Fibroblast of skin of left quadriceps (primary cell): ENCODE measurements at places on chromosomes 2 and 18.

- no peak for DNase-seq
Measured at GRCh38 chr2:238906936-238907716, 59.2 kb downstream of the TWIST2 start.

- DNase-seq = no peak
Measured at GRCh38 chr2:199989822-199990221, 34.4 kb downstream of the MAIP1 start.

- no peak for DNase-seq
Measured at GRCh38 chr2:173734797-173735196, 230.4 kb downstream of the SP3 start.

- DNase-seq = no peak
Measured at GRCh38 chr2:197268786-197269584, 41.6 kb downstream of the ANKRD44 start.

DNA sequence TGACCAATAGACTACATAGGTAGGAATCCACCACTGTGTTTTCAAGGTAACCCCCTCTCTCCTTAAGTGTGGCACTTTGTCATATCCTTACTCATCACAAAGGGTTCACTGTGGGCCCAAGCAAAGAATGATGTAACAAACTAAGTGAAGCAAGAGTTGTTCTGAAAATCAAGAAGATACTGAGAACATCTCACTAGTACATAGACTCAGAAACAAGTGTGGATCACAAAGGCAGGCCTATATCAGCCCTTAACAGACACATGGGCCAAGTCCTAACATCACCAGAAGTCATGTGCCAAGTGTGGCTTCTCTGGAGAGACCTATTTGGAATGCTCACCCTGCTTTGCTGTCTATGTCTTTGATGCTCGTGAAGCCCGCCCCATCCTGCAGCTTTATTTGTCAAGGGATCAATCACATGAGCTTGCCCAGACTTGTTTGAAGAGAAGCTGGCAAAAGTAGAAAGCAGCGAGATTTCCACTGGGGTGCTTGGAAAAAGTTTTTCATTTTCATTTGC, 131.2 kb upstream of the TTC39C start:
- DNase-seq = no peak

- no peak for DNase-seq
Measured at GRCh38 chr2:99200076-99200800, 19.3 kb downstream of the MRPL30 start.

DNA sequence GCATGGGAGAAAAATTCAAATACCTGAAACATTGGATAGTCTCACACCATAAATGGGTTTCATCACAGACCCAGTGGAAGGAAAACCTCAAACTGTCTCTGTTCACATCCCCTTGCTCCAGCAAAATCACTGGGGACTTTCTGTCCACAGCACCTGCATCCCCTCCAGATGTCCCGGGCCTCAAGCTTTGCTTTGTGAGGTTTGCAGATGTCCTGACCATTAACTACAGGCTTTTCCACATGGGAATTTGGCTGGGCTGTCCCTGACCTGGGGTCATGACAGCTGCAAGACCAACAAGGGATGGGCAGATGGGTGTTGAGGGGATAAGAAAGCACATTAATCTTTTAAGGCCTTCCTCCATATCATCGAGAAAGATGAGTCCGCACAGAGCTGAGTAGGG, 427.9 kb downstream of the TXNL1 start:
- no peak for DNase-seq

DNA sequence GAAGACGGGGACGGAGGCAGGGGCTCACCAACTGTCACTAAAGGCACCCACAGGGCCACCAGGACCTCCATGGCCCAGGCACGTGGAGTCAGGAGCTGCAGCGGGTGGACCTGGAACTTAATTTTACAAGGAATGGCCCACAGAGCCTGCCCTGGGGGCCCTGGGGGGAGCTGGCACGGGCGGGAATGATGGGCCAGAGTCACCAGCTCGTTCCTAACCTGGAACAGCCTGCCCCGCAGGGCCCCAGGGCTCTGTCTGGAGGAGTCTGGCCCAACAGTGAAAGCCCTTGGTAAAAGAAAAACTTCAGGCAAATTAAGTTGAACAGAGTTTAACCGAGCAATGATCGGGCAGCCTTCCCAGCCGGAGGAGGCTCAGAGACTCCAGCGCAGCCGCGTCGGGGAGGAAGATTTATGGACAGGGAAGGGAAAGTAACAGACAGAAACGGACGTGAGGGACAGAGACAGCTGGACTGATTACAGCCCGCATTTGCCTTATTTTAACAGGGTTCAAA, 118.4 kb upstream of the TMEM18 start:
- DNase-seq = no peak

DNA sequence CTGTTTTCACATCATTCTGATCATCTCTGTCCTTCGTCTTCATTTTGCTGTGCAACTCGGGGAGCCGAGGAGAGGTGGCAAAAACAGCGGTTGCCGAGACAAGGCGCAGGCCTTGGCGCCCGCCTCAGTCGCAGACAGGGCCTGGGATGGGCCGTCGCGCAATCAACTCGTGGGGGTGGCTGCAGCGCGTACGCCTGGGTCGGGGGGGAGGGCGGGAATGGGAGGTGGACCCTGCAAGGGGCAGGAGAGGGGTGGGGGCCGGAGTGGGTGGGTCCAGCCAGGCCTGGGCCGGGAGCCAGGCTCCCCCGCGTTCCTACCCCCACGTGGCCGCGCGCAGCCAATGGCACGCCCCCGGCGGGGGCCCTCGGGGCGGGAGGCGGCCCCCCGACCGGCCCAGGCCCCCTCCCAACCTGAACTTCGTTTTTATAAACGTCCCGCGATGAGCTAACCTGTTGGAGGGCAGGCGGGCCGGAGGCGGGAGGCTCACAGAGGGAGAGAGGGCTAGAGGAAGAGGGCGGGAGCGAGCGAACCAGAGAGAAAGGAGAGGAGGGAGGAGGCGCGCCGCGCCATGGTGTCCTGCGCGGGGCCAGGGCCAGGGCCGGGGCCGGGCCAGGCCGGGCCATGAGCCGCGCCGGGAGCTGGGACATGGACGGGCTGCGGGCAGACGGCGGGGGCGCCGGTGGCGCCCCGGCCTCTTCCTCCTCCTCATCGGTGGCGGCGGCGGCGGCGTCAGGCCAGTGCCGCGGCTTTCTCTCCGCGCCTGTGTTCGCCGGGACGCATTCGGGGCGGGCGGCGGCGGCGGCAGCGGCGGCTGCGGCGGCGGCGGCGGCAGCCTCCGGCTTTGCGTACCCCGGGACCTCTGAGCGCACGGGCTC, at the start of gene HOXD13:
TSS of gene HOXD13 (plus strand) at position 452 of the 875 bp plus-strand sequence. CDS start at position 622, 170 bp downstream.
- DNase-seq = no peak

DNA sequence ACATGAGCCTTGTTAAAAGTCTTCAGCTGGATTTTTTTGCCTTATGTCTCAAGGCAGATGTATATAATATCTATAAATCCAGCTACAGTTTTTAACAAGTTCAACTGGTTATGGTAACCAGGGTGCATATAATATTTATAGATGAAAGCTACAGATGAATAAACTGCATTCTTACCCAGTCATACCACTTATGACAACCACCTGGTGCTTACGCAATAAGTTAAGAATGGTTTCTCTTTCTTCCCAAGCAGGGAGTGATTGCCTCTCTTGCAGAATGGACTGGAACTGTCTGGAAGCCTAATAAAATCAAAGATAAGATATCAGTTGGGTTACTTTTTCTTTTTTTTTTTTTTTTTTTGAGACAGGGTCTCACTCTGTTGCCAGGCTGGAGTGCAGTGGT, 19.6 kb downstream of the DHX57 start:
- DNase-seq = no peak

- no peak for DNase-seq
Measured at GRCh38 chr2:16607301-16607700, 58.3 kb downstream of the CYRIA start.

DNA sequence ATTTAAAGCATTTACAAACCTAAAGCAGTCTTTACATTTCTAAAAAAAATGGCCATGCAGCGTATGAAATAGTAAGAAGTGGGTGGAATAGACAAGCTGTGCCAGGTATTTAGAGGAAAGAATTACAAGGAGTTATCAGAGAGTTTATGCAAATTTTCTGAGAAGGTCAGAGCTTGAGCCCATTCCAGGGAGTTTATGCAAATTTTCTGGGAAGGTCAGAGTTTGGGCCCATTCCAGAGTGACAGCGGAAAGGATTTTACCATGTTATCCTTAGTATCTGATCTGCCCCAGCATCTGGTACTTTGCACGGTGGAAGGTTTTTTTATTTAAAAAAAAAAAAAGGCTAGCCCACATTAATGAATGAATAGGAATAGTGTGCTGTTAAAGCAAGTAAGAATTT, 1.4 kb upstream of the DOK6 start:
- DNase-seq = no peak

DNA sequence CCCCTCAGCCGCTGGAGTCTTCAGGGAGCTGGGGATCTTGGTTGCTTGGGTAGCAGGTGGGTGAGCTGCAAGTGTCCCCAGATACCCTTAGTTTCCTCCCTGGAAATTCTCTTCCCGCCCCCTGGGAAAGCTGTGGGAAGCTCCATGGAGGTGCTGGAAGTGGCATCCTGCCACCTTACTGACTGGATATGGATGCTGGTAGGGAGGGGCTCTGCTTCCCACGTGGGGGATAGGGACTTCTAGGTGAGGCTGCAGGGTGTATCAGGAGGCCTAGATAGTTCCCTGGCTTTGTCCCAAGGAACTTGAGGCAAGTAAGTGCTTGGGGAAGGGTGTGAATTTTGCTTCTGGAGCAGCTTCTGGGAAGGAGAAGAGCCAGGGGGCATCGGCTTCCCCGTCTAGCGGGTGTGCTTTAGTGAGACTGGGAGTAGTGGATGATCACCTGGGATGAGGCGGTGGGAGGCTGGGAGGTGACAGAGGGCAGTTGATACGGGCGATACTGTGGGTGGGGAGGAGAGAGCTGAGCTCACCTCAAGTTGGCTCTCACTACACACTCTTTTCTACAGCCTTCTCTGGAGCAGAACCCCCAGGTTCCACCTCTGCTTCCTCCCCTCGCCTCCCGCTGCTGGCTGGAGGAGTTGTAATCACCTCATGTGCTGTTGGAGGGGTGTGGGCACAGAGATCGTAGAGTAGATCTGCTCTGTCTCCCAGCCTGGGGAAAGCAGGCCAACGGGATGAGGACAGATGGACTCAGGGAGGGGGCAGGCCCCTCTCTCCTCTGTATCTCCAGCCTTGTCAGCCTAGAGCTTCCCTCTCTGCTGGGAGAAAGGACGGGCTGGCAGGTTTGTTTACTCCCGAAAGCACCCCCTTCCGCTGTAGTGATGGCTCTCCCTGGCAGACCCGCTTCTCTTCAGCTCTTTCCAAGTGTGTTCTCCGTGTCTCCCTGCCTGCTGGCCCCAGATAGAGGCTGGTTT, 19.8 kb downstream of the TET3 start:
- no peak for DNase-seq

- DNase-seq = no peak
Measured at GRCh38 chr18:74183130-74183529, 34.8 kb downstream of the TIMM21 start.

DNA sequence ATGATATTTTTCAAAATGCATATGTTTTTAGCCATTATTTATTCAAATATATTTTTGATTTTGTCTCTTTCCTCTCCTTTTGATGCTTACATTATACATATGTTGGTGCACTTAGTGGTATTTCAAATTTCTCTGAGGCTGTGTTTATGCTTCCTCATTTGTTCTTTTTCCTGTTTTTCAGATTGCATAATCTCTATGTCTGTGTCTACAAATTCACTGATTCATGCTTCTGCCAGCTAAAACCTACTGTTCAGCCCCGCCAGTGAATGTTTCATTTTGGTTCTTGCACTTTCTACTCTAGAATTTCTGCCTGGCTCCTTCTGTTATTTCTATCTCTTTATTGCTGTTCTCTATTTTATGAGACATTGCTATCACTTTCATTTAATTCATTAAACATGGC, 951.7 kb upstream of the CNTNAP5 start:
- no peak for DNase-seq
